ENCODE measurements at places on chromosomes 2 and 18.

DNA sequence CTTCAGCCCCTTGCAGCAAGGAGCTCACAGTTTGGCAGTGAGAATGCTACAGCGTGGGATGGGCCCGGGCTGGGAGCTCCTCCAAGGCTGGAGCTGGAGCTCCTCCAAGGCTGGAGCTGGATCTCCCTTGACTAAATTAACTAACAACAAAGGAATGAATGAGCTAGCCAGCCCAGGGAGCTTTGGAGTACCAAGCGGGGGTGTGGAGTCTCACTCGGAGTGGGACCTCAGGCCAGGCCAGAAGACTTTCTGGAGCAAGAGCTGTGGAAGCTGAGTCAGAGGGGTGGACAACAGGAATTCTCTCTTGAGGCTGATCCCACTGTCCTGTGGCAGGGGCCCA is 244.7 kb upstream of the HS6ST1 start:
- no peak for DNase-seq

DNA sequence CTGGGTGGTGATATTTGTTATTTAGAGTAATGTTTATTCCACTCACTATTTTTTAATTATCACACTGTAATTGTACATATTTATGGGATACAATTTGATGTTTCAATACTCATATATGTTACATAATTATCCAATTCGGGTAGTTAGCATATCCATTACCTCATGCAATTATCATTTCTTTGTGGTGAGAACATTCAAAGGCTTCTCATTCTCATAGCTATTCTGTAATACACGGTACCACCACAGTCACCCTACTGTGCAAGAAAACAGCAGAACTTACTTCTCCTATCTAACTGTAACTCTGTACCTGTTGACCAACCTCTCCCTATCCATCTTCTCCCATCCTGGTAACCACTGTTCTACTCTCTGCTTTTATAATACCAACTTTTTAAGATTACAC is 4.6 kb downstream of the TBC1D8 start:
- DNase-seq = no peak

DNA sequence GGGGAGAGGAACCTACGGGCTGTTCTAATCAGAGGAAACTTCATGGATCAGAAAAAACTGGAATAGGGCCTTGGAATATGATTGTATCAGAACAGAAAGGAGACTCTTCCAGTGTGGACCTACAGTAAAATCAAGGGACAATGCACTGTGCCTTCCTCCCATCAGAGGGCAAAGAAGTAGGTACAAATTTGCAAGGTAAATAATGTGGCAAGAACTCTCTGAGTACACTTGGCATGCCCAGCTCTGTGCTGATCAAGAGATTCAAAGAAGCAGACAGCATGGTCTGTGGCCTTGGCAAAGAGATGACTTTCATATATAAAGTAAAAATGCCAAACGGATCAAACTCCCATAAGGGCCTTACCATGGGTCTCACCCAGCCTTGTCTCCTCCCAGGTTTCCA is 242.6 kb upstream of the OSR1 start:
- DNase-seq = no peak

GRCh38 chr2:133736674-133737073 is 168.4 kb upstream of the NCKAP5 start:
- DNase-seq = no peak

DNA sequence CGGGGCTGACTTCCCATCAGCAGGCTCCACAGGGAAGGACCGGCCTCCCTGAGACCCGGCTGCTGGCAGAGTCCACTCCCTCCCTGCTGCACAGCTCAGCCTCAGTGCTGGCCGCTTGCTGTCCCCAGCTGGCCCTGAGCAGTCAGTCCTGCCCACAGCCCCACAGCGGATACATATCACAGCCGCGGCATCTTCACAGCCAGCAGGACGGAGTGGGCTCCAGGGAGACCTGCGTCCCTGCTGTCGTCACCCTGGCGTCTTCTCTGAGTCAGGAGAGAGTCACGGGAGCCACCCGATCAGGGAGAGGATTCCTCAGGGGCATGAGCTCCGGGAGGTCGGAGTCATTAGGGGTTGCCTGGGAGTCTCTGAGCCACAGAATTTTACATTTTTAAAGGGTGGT is 13.1 kb upstream of the SNTG2 start:
- no peak for DNase-seq

Measured in stimulated activated CD4-positive, alpha-beta T cell treated with anti-CD3 and anti-CD28 coated beads, TNF-alpha, amount 100 ng/mL, for 1 hour (primary cell).